AG09309 (cell line): ENCODE measurements at places on chromosomes 12 and 14.

DNA sequence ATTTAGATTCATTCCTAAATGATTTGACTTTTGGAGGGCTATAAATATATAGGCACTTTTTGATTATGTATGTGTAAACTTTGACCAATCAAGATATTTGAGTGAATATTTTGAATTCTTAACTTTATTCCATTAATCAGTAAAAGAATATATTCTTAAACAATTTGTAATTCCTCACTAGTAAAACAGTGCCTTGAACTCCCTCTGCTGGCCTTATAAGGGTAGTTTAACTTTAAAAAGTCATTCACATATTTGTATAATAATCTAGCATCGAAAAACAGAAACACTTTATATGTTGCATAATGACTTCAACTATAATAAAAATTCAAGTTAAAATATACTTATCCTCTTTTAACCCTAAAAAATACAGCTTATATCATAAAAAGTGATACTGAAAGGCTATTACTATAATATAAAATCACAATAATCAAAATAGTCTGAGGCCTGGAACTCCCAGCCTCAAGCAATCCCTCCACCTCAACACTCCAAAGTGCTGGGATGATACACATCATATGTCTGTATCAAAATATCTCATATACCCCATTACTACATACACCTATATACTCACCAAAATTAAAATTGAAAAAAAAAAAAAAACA is 31.2 kb downstream of the CCDC59 start:
- peak; percentile 2 for DNase-seq

DNA sequence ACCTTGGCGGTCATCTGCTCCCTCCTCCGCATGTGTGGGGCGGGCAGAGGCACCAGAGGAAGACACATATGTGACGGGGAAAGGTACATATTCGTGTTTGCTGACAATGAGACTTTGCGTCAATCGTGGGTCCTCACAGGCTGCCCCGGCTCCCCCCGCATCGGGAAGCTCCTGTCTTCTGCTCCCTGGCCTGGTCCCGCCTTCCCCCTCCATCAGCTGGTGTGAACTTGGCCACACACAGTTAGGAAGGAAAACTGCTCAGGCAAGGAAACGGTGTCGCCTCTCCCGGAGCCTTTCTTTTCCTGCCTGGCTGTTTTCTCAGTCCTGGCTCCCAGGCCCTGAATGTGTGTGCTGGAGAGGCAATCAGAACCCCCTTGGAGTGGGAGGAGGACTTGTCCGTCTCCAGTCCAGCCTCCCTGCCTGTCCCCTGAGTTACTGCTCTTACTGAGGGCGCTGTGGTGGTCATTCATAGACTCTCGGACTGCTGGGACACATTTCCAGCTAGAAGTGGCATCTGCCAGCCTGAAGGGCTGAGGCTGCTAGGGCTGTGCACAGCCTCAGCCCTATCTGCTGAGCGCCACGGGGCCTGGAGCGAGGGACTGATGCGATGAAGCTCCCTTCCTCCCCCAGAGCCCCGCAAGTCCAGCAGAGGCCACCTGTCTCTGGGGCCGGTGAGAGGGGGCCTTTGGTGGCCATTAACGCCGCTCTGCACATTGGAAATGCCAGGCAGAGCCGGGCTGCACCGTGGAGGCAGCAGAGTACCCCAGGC is 44.2 kb upstream of the TSPAN9 start:
- no peak for DNase-seq

- no peak for DNase-seq
Observed at GRCh38 chr12:63916561-63917476, 72.3 kb downstream of the SRGAP1 start.

DNA sequence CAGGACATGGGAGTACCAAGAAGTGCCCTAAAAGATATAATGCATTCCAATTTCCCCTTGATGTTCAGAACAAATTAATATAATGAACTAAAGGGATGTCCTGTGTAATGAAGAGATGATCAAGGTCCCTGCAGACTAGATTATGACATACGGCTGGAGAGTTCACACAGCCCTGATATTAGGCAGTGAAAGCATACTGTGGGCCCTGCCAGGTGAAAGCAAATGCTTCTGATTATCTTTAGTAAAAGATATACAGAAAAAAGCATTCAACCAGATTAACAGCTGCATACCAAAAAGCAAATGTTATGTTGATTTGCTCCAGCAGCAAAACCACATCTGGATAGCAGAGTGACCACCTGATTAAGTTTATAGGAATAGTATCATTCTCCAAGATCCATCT is 12.1 kb downstream of the HIGD1C start:
- no peak for DNase-seq

DNA sequence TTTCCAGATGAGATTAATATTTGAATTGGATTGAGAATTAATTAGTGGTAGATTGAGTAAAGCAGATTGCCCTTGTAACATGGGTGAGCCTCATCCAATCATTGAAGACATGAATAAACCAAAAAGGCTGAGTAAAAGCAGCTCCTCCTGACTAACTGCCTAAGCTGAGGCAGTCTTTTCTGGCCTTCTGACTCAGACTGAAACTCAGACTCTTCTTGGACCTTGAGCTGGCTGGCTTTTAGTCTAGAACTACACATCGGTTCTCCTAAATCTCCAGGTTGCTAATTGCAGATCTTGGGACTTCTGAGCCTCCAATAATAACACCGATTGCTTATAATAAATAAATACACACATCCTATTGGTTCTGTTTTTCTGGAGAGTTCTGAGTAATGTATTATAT is 24.0 kb downstream of the FKBP11 start:
- no peak for DNase-seq

DNA sequence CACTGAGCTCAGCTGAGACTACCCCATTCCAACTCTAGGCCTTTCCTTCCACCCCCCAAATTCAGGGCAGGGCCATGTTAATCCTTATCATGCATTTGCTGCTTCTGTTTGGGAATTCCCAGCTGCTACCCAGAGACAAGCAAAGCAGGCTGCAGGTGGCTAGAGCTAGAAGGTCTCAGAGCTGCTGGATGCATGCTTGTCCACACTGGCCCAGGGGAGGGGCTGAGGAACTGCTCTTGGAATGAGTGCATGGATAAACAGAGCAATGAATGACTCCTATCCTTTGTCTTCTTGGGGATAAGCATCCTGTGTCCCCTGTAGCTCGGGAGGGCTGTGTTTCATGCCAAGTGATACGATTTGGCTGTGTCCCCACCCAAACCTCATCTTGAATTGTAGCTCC is 136.8 kb upstream of the NOS1 start:
- DNase-seq: no peak

GRCh38 chr12:76272287-76272686 is 75.9 kb downstream of the BBS10 start:
- DNase-seq: no peak

DNA sequence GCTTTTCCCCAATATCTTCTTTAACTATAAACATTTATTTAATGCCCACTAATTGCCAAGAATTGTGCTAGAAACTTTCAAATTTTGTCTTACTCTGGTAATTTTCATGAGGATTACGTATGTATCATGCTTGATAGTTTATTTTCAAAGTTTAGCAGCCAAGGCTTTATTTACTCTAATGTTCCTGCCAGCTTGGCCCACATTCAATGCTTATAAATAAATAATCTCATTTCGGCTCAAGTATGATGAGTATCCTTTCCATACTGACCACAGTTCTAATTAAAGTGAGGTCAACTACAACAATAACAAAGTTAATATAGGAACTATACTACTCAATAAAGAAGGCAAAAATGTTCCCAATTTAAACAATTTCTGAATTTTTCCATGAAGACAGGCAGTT is 259.2 kb downstream of the MED13L start:
- no peak for DNase-seq

DNA sequence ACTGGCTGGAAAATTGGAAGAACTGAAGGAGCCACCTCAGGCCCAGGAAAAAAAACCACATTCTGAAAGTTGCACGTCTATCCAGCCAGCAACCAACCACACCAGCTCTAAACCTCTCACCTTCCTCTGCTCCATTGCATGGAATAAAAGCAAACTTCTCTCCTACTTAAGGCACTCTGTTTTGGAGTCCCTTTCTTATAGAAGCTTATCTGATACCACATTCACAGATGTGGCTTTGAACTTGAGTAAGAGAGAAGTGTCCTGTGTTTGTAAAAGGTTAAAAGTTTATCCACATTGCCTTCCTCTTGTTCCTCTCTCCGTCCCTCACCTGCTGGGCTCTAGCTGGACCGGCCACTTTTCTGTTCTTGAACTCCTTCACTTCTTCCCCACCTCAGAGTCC is 99.6 kb upstream of the PLXNC1 start:
- no peak for DNase-seq

- DNase-seq: no peak
Observed at GRCh38 chr12:131357185-131357747, 353.6 kb upstream of the SFSWAP start.

DNA sequence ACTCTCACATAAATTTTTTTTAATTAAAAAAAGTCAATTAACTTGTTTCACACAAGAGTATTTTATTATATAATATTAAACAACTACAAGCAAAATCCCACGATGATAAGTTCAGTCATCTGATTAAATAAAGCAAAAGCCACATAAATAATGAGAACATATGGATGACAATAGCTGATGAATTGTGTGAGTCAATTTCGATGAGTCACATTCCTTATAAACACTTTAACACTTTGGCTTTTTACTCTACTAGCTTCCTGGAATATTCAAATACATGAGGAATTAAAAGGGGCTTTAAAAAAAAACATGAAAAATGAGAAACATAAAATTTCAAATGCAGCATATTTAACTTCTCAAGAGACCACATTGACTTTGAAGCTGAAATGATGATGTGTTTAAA is 95.3 kb downstream of the BCAT1 start:
- DNase-seq: no peak

DNA sequence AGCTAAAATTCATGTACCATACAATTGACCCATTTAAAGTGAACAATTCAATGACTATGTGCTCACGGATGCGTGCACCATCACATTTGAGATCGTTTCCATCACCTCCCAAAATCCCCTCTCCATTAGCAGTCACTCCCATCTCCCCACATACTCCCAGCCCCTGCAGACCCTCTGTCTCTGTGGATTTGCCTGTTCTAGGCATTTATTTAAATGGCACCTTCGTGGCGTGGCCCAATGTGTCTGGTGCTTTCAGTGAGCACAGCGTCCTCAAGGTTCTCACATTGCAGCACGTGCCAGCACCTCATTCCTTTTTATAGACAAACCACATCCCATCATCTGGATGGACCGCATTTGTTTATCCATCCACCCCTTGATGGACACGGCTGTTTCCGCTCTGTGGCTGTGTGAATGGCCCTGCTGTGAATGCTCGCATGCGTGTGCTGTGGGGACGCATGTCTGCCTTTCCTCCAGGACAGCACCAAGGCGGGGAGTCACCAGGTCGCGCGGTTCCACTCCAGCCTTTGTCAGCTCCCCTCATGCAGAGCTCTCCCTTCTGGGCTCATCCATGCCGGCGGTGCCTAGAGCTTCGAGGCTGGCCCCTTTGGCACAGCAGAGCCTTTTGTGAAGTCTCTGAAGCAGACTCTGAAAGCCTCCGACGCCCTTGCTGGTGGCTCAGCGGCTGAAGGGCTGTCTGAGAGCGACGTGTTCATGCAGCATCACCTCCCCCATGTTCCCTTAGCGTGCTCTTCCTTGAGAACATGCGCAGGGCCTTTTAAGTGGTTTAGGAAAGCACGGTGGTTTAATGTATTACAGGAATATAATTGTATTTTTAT is 184.4 kb downstream of the KIF26A start:
- no peak for DNase-seq

DNA sequence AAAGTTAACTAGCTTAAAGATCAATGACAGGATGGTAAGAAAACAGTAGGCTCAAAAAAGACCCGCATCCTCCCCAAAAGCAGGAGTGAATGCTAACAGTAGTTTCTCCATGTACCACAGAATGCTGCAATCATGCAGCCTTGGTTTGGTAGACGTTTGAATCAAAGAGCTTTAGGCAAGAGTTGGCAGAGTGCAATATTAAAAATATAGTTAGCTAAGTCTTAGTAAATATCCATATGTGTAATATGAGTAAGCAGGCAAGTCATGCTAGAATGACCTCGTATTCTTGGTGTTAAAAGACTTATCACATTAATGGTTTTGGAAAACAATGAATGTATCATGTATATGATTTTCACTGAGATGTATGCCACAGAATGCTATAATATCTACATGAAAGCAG is 18.8 kb upstream of the KLRF1 start:
- DNase-seq: no peak

- DNase-seq: peak; percentile 94
Observed at GRCh38 chr12:22978962-22979361, 354.0 kb downstream of the ETNK1 start.

DNA sequence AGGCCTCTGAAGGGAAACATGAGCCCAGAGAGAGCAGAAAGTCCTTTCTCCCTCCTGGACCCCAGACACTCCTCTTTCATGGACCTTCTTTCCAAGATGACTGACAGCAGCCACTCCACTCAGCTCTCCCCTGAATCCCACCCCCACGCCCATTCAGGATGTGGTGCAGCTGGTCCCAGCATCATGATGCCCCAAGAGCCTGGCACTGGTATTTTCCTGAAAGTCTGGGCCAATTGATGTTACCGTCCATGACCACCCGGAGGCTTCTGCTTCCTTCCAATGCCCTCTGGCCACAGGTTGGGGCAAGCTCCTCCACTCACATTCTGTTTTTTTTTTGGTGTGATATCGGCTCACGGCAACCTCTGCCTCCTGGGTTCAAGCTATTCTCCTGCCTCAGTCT is 112.6 kb downstream of the CALM1 start:
- no peak for DNase-seq

- no peak for DNase-seq
Observed at GRCh38 chr12:73106296-73106695, 834.1 kb downstream of the TRHDE start.
